Occipital lobe (tissue), 3 donors: ENCODE measurements at places on chromosomes 2 and 18. TPM values are rescaled to one million over a fixed set of nuclear protein-coding genes. Genes with fewer than 3 reads are reported as not detected.

The ANKRD30B gene
- 0.16 TPM for total RNA-seq

The CRYGC gene
- total RNA-seq, result not detected

The GAL3ST2 gene
- total RNA-seq, result 0.16 TPM

The EDAR gene
- not detected for total RNA-seq

The GKN1 gene
- total RNA-seq, result not detected

The BOK gene
- total RNA-seq, result 22.8 TPM

The COL3A1 gene
- total RNA-seq, result 129 TPM
